ENCODE measurements at places on chromosomes 3 and 15.

GRCh38 chr3:58392181-58392580, 41.5 kb downstream of the PDHB start:
- DNase-seq, result no peak

DNA sequence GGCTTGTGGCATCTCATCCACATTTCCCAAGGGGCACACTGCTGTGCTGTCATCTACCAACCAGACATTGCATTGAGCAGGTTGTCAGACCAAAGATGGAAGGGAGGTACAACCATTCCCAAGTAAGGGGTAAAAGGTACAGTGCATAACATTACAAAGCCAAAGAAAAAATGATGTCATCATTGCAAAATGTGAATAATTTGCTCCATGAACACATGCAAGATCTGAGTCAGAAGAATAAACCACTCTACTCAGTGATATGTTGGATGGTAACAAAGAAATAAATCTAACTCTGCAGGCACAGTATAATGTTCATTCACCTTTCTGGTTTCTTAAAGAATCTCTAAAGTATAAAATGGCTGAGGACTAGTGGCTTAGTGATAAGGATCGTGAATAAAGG, 202.7 kb downstream of the MAGI1 start:
- no peak for DNase-seq

DNA sequence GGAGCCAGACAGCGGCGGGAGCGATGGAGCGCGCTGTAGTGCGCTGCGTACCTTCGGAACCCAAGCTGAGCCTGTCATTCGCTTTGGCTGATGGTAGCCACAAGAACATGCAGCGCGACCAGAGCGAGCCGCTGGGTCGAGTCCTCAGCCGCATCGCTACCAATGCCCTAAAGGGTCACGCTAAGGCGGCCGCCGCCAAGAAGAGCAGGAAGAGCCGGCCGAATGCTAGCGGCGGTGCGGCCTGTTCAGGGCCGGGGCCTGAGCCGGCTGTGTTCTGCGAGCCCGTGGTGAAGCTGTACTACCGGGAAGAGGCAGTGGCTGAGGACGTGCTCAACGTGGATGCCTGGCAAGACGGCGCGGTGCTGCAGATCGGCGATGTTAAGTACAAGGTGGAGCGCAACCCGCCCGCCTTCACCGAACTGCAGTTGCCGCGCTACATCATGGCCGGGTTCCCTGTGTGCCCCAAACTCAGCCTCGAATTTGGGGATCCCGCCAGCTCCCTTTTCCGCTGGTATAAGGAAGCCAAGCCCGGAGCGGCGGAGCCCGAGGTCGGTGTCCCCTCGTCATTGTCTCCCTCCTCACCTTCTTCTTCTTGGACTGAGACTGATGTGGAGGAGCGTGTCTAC, 498 bp downstream of the PDE12 start:
- peak; percentile 8 for DNase-seq

GRCh38 chr15:96737408-96737807, 406.9 kb downstream of the NR2F2 start:
- DNase-seq, result no peak

GRCh38 chr15:85530079-85530478, 149.7 kb downstream of the AKAP13 start:
- DNase-seq, result no peak

- DNase-seq, result no peak
Measured at GRCh38 chr15:27752691-27753090, 346.4 kb downstream of the OCA2 start.

DNA sequence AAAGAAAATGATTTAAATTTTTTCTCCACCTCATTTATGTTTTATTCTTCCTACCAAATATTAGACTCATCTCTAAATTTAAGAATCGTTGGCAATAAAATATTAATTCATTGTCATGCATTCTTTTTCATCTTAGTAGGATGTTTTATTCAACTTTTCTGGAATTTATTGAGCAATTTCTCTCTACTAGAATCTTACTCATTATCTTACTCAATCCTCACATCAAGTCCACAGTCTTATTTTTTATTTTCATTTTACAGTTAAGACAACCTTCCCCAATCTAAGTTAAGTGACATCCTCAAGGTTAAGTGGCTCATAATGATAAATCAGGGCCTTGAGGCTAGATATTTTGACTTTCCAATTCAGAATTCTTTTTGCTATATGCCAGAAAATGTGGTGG, 15.9 kb upstream of the ALDH1A2 start:
- DNase-seq, result peak; percentile 6

DNA sequence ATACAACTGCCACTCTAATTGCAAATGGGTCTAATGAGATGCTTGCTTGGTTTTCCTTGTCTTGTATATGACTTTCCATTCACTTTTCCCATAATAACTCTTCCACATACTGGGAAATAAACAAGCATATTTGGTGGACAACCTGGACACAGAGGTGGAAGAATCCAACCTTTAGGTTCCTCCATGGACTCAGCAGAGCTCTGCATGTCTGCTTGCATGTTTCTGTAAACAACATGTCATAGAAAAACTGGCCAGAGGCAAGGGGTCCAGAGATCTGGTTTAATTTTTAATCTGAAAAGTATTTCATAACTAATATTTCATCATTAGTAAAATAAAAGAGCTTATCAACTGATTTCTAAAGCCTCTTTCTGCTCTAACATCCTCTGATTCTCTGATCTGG, 30.2 kb downstream of the GOLIM4 start:
- no peak for DNase-seq

DNA sequence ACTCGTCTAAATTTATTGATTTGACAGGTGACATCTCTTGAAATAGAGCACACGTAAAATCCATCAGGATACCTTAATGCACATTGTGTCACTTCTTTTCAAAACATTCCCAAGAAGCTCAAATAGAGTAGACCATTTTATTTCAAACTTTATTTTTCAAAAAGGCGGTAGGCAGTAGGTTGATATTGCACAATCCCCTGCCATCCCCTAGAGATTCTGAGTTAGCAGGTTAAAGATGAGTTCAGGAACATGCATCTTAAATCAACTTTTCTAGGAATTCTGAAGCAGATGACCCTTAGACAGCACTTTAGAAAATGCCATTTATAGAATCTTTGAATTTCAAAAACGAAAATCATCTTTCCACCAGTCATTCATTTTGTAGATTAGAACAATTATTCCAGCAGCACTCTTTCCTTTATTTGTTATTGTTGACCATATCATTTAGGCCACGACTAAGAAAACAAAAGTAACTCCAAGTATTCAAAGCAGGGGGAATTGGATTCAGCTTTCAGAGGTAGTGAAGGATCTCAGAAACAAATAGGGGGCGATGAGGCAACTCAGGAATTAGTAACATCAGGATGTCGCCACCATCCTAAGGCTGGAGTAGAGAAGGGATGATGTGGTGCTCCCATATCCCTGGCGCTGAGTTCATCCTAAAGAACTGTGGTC, 198.2 kb upstream of the MCTP2 start:
- DNase-seq, result no peak

- peak; percentile 6 for DNase-seq
Measured at GRCh38 chr3:37537914-37538691, 323.6 kb upstream of the CTDSPL start.

GRCh38 chr3:191409791-191410359, 51.1 kb upstream of the PYDC2 start:
- DNase-seq, result no peak

- no peak for DNase-seq
Measured at GRCh38 chr15:58987036-58987435, 427 bp upstream of the RNF111 start.

DNA sequence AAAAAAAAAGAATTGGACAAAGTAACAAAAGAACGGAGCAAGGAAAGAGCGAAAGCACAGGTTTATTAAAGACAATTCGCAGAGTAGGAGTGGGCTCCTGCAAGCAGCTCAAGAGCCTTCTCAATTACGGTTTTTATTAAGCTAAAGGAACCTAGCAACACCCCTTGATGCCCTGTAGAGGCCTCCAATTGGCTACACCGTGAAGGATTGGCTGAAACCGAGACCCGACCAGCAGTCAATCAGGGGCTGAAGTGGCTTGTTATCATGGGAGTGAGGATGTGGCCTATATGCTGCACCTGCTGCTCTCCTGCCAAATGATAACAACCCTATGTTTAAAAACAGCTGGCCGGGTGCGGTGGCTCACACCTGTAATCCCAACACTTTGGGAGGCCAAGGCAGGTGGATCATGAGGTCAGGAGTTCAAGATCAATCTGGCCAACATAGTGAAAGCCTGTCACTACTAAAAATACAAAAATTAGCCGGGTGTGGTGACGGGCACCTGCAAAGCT, 20.4 kb upstream of the AP3B2 start:
- DNase-seq, result no peak

DNA sequence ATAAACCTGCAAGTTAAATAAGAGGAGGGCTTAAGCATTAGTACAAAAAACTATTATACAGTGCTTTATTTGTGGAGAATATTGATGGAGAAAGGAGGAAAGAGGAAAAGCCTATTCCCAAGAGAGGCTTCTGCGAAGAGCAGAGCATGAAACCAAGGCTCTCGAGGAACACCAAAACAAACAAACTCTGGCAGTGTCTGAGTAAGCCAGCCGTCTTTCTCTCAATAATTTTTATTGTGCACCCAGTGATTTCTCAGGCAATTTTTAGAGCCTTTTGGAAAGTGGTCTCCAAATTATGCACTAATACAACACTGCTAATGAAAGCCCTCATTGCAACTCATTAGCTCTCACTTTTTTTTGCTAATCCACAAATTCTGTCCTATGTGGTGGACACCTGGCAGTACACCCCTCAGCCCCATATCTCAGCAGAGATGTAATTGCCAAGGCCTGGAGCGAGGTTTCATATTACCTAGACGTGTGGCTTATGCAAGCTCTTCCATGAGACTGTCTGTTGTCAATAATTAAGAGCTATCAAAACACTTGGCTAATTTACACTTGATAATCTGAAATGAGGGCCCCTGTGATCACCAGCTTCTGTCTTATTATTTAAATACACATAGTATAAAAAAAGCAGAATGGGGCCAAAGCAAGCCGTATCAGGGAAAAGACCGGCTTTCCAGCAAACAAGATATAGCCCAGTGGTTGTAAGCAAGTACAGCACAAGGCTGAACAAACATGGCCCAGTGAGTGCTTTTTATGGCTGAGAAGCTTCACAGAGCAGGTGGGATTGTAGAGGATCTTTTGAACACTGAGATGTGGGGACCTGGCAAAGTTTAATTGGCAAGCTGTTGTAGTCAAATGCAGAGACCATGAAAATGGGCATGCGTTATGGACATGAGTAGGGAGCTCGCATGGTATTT, 216.9 kb downstream of the ROBO2 start:
- no peak for DNase-seq

DNA sequence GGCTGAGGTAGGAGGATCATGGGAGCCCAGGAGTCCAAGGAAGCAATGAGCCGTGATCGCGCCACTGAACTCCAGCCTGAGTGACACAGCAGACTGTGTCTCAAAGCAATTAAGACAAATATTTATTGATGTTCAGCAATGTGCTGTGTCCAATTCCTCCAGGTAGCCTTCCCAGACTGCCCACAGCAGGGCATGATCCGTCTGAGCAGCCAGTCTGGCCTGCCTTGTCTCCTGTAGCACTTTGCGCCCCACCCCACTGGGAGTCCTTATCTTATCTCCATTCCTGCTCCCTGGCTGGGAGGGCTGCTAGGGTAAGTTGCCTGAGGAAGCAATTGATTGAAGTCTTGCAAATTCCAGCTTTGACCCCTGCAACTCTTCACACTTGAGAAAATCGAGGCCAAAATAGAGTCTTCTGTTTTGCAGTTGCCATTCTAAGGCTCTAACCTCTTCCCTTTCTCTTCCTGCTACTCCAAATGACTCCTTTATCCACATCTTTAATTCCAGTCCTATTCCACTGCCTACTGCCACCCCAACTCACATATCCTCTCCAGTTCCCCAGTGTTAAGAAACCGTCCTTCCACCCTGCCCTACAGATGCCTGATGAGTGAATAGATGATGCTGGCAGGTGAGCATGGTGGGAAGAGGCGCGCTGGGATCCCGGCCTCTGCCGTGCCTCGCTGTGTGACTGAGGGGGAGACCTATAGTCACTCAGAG, 26.9 kb upstream of the LCTL start:
- no peak for DNase-seq

DNA sequence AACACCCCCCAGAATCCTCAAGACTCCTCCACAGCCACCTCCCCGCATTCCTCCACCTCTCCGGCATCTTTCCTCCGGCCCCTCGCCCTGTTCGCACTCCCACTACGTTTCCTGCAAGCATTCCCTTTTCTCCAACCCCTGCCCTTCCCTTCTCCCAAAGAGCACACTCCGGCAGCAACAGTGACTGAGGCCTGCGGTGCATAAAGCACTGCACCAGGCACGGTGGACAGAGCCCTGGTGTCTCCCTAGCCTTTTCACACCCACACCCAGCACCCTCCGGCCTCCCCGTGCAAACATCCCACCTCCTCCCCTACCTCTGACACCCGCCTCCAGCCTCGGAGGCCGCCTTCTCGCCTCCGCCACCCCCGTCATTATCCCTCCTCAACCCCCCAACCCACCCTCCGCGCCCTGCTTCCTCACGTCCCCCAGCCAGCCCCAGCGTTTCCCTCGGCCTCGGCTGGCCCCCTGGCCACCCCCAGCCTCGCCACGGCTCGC, 577 bp downstream of the ZNF148 start:
- DNase-seq, result peak; percentile 25

- no peak for DNase-seq
Measured at GRCh38 chr3:83235180-83235814, 1473.9 kb upstream of the GBE1 start.

- DNase-seq, result peak; percentile 21
Measured at GRCh38 chr3:13484851-13485590, 4.9 kb downstream of the HDAC11 start.

- no peak for DNase-seq
Measured at GRCh38 chr15:49441356-49441755, 18.3 kb downstream of the FGF7 start.

DNA sequence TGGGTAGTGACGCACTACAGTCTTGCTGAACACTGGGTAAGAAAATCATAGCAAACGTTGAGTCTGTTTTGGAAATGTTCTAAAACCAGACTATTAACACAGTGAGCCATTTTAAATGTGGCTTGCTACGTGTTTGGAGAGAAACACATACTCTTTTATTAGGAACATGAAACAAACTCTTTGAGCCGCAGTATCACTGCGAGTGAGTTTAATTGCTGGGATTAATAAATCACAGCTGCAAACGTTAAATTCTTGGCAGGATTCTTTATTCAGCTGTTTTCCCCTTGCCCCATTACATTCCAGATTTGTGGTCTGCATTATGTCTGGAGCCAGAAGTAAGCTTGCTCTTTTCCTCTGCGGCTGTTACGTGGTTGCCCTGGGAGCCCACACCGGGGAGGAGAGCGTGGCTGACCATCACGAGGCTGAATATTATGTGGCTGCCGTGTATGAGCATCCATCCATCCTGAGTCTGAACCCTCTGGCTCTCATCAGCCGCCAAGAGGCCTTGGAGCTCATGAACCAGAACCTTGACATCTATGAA, 33.6 kb downstream of the BTD start:
- peak; percentile 87 for DNase-seq

DNA sequence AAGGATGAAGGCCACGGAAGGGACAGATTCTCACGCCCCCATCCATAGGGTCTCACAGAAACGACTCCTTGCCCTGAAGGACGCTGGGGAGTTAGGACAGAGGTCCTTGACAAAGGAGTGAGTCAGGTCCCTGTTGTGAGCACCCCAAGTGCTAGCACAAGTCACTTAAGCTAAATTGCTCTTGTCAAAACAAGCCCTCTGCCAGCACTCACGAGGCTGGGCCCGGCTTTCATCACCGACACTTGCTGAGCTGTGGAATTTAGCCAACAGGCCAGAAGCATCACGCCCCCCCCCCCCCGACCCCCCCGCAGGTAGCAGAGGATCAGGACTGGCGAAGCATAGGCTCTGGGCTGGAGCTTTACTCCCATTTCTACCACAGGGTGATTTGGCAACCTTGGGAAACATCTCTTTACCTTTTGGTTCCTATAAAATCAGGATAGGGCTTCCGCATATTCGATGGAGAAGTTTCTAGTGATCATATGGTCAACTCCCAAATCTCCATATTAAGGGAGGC, 75.4 kb downstream of the ADCY5 start:
- DNase-seq, result no peak
